Effector CD4-positive, alpha-beta T cell (primary cell): ENCODE measurements at places on chromosomes 12 and 14.

GRCh38 chr14:73666583-73666982 is 21.8 kb downstream of the DNAL1 start:
- DNase-seq: no peak

- no peak for DNase-seq
Measured at GRCh38 chr12:101829639-101830366, 956 bp downstream of the GNPTAB start.

GRCh38 chr14:68394764-68395143 is 398.1 kb downstream of the ZFP36L1 start:
- no peak for DNase-seq

DNA sequence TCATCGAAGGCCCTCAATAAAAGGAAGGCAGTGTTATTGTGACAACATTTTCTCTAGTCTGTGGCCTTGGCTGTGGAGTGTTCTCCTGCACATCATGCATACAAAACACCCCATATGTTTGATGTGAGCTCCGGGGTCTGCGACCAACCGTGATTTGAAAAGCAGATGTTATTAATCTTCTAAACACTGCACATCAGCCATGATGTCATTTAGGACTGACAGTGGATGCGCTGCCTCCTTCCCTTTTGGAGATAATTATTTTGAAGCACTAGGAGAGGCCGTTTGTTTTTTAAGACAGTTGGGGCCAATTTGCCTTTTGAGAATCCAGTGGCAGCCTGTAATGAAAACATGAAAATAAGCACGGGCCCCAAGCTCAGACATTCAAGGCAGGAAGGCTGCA is 1041.6 kb downstream of the BCL11B start:
- DNase-seq: no peak

- no peak for DNase-seq
Measured at GRCh38 chr12:88957358-88957757, 377.1 kb upstream of the KITLG start.

- no peak for DNase-seq
Measured at GRCh38 chr14:71651228-71651627, 281.0 kb upstream of the RGS6 start.

DNA sequence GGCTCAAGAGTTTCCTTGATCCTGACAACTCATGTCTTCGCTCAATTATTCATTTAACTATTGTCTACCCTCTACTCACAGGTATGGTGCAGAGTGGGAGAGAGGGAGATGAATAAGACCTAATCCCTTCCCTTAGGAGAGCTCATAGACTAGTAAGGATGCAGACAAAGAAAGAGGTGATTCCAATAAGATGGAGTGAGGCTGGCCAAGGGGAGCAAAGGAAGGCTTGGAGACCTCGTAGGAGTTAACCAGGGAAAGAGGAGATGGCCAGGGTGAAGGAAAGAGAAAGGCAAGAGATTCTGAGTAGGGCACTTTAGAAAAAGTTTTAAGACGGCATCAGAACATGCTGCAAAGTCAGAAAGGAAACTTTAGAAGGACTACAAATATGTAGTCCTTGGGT is 588.5 kb downstream of the VRK1 start:
- no peak for DNase-seq

DNA sequence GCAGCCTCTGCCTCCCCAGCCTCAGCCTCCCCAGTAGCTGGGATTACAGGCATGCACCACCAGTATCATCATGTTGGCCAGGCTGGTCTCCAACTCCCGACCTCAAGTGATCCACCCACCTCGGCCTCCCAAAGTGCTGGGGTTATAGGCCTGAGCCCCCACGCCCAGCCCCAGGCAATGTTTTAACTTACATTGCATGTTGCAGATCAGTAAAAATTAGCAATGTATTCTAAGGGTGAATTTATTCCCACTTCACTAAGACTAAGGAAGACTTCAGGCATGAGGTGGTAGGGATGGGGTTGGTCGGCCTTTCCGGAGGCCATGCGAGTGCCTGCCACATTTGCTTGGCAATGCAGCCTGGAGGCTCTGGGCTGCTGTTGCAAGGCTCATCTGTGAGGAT is 66.8 kb upstream of the JDP2 start:
- no peak for DNase-seq

DNA sequence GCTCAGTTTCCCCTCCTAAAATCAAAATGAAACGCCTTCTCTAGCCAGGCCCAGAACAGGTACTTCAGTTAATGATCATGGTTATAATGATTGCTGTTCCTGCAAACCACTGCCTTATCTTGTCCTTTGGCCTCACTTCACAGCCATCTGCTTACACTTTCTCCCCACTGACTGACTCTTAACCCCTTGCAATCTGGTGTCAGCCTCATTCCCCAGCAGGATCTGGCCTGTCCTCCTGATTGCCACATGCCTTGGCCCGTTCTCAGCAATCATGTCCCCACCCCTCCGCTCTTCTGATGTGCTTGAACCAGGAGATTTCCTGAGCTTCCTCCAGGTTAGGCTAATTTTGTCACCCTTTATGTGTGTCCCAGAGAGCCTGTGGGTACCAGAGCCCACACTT is 64.5 kb downstream of the KCNA1 start:
- no peak for DNase-seq

- DNase-seq: no peak
Measured at GRCh38 chr12:1634149-1634548, 5.1 kb downstream of the WNT5B start.

DNA sequence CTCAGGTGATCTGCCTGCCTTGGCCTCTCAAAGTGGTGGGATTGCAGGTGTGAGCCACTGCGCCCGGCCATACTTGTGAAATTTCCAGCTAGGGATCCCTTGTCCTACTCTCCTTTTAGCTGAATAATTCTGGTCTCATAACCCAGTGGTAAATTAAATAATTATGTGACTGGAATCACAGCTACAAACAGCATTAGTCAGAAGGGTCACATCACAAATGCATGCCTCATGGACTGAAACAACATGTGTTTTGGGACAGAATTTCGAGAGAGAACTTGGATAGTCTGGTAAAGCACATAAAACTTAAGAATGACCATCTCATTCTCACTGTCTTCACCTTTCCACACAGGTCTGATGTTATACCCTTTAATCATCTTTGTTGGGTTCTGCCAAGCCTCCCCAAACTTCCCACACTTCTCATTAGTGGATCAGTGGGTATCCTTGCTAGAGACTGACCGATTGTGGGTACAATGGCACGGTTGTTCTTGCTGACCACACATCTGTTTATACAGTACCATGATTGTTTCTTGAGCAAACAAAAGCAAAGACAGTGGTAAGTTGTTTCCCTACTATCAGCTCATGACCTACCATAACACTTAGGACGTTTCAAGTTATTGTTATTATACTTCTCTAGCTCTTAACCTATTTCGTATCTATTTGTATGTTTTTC is 5.1 kb downstream of the GPRC5D start:
- no peak for DNase-seq

DNA sequence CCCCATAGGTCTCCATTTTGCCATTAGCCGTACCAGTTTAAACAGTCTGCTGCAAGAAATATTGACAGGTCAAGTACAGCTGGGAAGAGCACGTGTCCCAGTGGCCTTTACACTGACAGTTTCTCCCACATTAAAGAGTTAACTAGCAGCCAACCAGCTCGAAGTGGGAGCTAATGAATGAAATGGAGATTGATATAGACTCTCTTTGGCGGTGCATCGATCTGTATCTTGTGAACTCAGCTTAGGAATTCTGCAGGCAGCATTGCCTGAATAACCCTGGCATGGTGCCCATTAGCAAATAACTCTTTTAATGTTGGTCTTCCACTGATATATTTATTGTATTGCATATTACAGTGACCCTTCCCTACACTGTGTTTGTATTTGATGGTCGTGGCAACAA is 319.4 kb downstream of the EGLN3 start:
- no peak for DNase-seq

DNA sequence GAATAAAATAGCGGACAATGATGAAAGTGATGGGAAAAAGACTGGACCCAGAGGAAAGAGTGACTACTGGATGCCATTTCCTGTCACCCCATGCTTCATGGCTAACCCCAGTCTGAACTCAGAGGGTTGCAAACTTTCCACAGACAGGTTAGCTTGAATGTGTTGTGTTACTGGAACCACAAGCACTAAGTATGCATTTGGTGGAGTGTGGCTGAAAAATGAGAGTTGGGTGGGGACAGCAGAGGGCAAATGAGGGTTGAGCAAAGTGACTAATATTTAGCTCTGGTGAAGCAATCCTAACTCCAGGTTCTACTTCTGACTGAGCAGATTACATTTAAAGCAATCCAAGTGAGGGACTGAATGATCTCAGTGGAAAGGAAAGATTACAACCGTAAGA is 1.6 kb downstream of the SLC16A7 start:
- peak; percentile 17 for DNase-seq

DNA sequence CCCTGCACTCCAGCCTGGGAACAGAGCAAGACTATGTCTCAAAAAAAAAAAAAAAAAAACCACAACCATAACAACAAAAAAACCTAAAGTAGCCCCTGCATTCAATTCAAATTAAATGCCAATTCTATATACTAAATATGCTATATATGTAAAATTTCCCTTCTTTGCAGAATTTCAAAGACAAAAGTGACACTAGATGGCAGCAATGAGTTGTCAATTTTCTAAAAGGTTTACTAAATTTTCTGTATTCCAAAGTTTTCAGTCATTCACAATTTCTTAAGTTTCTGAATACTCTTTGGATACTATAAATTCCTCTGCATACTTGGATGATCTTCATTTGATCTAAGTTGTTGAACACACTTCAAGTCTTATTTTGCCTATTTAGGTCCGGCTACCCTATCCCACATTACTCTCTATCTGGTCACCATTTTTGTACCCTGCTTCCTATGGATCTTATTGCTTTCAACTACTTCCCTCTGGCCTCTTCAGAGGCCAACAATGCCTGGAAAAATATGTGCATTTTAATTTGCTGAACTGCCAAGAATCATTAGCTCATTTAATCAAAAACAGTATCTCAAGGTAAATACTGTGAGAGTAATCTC is 27.9 kb downstream of the HNRNPC start:
- DNase-seq: no peak

GRCh38 chr12:109951136-109951535 is 45.0 kb downstream of the GIT2 start:
- no peak for DNase-seq
